ENCODE measurements at places on chromosomes 3 and 15.
A peak's percentile ranks its signal among the peaks of the same experiment; 100 is the strongest.

- peak; percentile 97 for DNase-seq
Measured at GRCh38 chr15:52019394-52020220, 588 bp downstream of the MAPK6 start.

DNA sequence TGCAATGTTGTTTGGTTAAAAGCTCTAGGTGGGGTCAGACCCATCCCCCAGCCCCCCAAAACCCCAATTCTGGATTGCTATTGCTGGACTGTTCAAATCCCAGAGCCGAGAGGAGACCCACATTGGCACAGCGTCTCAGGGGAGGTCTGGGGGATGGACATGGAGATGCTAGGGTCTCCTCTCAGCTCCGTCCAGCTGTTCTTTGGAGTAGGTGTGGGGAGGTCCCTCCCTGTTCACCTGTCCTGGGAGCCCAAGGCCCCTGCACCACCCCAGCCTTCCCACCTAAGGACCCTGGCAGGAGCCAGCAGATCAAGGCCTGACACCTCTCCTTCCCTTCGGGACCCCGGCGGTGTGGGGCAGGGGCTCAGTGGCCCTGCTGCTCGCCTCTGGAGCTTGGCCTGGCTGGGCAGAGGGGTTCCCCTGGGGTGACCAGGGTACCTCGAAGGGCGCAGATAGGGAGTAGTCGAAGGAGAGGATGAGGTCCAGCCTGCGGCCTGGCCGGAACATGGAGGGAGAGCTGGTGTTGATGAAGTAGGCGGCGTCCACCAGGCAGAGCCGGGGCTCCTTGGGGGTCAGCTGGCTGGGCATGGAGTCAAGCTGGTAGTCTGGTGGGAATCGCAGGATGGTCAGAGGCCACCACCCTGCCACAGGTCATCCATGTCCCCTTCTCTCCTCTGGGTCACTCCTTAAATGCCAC lies 23.9 kb downstream of the PLA2G4D start:
- no peak for DNase-seq

GRCh38 chr3:121793078-121793477 lies 41.8 kb downstream of the IQCB1 start:
- no peak for DNase-seq

DNA sequence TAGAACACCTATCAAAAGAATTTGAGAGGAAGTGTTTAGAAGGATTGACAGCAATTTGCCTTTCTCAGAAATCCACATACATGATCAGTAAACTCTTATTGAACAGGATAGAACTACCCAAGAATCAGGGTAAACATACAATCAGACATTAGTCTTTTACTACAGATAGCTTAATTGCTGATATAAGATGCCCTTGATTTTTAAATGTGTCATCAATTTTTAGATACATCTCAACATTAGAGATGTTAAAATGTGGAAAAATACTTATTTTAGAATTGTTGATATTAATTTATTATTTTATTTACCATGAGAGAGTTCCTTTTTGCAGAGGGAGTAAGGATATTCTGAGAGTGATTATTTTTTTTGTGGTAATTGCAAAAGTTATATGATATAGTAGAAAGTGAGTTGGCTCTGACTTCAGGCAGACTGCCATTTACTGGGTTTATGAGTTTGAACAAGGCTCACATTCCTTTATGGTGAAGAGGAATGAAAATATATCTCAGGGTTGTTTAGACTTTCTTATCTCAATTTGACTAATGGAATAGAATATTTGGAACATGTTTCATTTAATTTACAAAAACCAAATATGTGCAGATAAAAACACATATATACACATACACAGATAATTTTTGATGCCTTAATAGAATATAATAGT lies 302.8 kb upstream of the GOLIM4 start:
- no peak for DNase-seq

DNA sequence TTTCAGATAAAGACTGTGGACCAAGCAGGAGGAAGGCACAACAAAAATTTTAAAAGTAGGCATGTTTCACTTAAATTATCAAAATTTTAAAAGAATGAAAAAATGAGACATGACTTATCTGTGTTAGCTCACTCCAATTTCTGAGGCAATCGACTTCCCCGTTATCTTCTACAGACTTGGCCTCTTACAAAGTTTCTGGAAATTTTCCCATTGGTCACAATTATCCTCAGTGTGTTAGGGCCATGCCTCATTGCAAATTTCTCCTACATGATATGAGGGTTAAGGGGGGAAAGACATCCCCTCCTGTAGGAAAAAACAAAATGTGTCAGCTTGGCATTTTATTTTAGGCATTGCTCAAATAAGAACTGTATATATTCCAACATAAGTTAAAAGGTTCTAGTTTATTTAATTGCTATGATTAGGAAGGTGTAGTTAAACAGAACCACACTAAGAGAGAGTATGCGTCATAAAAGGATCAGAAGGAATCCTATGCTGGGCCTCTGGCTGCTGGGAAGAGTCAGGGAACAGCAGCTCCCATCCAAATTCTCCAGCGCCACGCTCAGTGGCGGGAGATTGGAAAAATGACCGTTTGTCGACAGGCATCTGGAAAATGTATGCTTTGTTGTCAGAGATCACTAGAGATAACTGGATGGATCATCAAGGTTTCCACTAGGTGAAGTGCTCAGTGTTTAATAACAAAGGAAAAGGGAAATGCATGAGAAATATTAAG lies 463.6 kb upstream of the NR2F2 start:
- no peak for DNase-seq

DNA sequence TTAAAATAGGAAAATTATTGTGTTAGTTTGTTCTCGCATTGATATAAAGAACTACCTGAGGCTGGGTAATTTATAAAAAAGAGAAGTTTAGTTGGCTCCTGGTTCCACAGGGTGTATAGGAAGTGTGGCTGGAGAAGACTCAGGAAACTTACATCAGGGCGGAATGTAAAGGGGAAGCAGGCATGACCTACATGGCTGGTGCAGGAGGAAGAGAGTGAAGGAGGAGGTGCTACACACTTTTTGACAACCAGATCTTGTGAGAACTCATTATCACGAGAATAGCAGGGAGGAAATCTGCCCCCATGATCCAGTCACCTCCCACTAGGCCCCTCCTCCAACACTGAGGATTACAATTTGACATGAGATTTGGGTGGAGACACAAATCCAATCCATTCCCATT lies 490.7 kb downstream of the RBMS3 start:
- peak; percentile 5 for DNase-seq

GRCh38 chr15:30827625-30828303 lies 76.0 kb upstream of the FAN1 start:
- no peak for DNase-seq

- DNase-seq, result no peak
Measured at GRCh38 chr3:42610976-42611375, 10.5 kb downstream of the NKTR start.

- DNase-seq, result peak; percentile 5
Measured at GRCh38 chr3:29764041-29764440, 483.2 kb downstream of the RBMS3 start.

DNA sequence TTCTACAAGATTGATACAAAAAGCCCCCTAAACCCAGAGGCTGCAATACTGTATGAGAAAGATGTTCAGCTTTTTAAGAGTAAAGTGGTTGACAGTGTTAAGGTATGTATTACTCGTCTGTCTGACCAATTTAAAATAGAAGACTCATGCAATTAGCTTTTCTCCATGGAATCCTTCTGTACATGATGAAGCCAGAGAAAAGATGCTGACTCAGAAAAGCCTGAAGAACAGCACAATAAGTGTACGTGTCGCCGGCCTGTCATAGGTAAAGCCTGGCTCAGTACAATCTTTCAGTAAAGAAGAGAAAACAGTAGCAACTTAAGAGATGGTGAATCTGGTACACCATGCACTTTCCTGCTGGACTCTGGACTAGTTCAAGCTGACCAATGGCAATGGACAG lies 16.4 kb downstream of the NEK4 start:
- no peak for DNase-seq

- no peak for DNase-seq
Measured at GRCh38 chr15:65196637-65197336, 11.6 kb upstream of the CLPX start.

- no peak for DNase-seq
Measured at GRCh38 chr15:60918234-60918959, 310.7 kb downstream of the RORA start.
